ENCODE measurements at places on chromosomes 12 and 14.

DNA sequence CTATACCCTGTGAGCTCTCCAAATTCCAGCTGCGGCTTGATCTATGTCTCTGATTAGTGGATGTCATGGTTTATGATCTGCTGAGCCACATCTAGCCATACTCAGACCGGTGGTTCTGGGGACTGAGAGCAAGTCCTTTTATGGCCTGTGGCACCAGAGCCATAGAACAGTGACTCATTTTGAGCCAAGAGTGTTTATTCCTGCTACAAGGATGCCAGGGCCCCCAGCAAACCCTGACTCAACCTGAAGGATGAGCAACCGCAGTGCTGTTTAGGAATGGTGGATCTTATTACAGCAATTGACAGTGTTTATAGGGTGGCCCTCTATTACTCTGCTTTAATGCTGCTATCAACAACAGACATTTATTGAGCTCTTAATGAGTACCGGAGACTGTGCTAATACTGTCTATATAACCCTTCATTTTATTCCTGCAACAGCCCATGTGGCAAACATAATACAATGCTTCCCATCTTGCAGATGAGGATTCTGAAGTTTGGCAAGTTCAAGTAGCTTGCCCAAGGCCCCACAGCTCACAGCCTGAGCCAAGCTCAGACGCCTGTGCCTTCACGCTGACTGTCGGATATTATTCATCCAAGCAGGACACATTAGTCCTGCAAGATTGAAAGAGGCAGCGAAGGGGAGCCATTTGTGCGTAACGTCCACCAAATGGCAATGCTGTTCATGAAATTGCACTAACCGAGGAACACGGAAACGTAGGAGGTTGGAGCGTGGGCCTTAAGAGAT is 273.6 kb upstream of the PWP1 start:
- H3K36me3 ChIP-seq: no peaks in the 10 kb centered on the region
- H3K27ac ChIP-seq: no peak overlapping the region
- no peaks in the 10 kb centered on the region for H3K27me3 ChIP-seq
- DNase-seq: no peak
- H3K4me3 ChIP-seq: no peak overlapping the region
- peaks cover 2% of the 10 kb centered on the region for H3K4me1 ChIP-seq

- H3K4me1 ChIP-seq: peaks cover 8% of the 10 kb centered on the region
- DNase-seq: no peak
Measured at GRCh38 chr12:132556216-132556615, 54.2 kb downstream of the LRCOL1 start.

DNA sequence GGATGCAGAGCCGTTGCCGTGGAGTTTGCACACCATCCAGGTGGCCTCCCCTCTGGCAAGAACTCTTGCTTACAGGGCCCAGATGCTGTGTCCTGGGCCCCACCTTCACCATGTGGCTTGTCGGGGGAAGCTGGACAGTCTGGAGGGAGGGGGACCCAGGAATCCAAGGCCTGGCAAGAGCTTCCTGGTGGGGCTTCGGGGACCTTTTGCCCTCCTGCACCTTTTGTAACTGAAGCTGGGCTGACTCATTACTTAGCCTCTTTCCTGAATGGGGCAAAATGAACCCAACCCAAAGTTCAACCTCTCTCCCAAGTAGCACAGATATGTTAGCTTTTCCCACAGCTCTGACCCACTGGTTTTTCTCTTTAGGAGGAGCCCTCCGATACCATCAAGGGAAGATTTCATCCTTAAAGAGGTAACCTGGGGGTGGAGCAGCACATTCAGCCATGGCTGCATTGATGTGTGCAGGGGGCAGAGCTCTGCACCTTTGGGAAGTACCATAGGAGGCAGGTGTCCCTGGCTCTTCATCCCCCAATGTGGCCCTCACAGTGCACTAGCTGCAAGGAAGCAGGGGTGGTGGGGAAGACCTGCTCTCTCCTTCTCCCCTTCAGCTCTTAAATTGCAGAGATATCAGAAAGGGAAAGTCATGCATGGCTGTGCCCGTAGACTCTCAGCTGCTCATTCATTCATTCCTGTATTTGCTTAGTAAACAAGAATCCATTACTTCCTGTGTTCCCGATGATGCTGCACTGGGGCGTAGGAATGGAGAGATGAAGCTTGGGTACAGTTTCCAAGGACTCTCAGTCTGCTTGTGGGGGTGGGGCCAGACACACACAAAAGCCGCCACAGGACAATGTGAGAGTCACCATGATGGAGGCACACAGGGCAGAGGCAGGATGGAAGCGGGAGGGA is 13.0 kb downstream of the MVK start:
- H3K27ac ChIP-seq: no peak overlapping the region
- H3K4me3 ChIP-seq: no peak overlapping the region
- H3K36me3 ChIP-seq: peaks cover 23% of the 10 kb centered on the region
- DNase-seq: no peak
- no peaks in the 10 kb centered on the region for H3K27me3 ChIP-seq

- no peak for DNase-seq
- H3K4me1 ChIP-seq: no peaks in the 10 kb centered on the region
- no peak overlapping the region for H3K4me3 ChIP-seq
- no peaks in the 10 kb centered on the region for H3K27me3 ChIP-seq
- H3K36me3 ChIP-seq: no peaks in the 10 kb centered on the region
Measured at GRCh38 chr12:61757831-61758505, 502.2 kb upstream of the USP15 start.

DNA sequence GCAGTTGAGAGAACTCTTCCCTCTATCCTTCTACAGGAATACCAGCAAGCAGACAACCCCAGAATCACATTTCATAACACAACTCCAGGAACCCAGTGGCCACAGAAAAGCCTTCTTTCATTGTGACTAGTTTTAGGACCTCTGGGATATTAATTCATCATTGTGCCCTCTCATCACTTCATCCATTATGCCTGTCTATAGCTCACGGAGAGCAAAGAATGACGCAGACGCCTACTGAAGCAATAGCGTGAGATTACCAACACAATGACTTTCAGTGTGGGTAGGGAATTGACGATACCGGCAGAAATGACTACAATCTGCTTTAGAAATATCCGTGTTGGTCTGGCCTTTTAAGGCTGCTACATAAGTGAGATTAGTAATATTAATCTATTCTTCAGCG is 158.1 kb upstream of the FOXG1 start:
- no peak overlapping the region for H3K27ac ChIP-seq
- no peak overlapping the region for H3K4me3 ChIP-seq
- H3K36me3 ChIP-seq: no peaks in the 10 kb centered on the region
- no peaks in the 10 kb centered on the region for H3K4me1 ChIP-seq
- DNase-seq: no peak

Data from activated T-helper 2 cell treated with anti-CD3 and anti-CD28 coated beads, Interferon-gamma antibody, Interleukin-2, Interleukin-4, amounts not matched to agents 10 μg/mL and 5 μg/mL and 100 μg/mL, durations not matched to agents 14 hours and 24 hours and 36 hours (primary cell).